Caco-2 (cell line): ENCODE measurements at places on chromosomes 5 and 9. TPM values are rescaled to one million over a fixed set of nuclear protein-coding genes. Genes with fewer than 3 reads are reported as not detected.
A peak's percentile ranks its signal among the peaks of the same experiment; 100 is the strongest.

DNA sequence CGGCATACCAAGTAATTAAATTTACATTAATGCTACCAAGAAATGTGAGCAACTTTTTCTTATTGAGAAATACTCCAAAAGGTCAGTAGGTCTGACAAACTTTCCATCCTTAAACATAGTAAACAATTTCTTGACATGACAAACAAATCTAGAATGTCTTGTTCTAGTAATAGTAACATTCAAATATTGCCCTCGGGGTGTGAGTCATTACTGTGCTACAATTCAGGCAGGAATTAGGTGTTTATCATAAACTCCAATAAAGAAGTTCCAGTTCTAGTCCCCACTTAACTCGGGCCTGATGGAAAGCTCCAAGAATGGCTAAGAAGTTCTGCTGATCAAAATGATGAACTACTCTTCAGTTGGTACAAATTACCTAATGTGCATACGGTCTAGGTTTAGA is 235.6 kb upstream of the TUSC1 start:
- DNase-seq, result no peak

DNA sequence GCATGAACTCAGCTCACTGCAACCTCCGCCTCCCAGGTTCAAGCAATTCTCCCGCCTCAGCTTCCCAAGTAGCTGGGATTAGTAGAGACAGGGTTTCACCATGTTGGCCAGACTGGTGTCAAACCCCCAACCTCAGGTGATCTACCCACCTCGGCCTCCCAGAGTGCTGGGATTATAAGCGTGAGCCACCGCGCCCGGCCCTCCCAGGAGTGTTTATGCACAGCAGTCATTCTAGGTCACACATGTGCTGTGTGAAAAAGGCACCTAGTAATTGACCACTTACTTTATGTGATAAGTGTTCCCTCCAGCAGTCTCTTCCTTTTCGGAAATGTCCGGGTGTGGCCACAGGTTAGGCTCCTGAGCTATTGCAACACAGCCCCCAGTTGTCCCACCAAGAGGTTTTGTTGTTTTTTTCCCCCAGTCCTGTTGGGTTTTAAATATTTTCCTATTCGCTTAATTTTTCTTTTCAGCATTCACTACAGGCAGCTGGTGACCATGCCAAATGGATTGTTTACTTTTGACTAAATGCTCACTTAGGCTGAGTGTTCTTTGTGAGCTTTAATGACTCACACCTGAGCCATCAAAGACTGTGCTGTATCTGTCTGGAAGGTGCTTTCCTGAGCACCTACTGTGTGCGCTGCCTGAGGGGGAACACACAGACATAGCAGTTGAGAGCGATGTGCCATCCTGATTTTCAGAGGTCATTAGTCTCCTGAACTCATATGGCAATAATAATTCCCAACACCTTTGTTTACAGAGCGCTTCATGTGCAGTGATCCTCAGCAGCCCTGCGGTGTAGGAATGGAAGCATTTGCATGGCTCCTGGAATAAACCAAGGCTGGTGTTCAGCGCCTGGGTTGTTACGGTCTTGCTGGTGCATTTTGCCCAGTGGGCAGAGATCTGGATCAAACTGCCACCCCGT is 94.3 kb downstream of the MVB12B start:
- DNase-seq, result no peak

DNA sequence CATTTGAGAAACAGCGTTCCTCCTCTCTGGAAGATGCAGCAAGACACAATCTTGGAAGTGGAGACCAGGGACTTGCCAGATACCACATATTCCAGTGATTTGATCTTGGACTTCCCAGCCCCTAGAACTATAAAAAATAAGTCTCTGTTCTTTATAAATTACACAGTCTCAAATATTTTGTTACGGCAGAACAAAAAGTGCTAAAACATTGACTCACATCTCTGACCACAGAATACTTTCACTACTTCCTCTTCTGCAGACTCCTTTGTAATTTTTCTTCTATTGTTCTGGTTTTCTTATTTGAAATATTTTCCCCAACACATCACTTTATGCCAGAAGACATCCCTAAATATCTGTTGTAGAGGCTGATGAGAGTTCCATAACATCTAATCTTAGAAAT is 706.1 kb upstream of the CDH18 start:
- DNase-seq, result no peak

GRCh38 chr5:134504629-134505300 is 20.7 kb upstream of the JADE2 start:
- DNase-seq, result no peak

DNA sequence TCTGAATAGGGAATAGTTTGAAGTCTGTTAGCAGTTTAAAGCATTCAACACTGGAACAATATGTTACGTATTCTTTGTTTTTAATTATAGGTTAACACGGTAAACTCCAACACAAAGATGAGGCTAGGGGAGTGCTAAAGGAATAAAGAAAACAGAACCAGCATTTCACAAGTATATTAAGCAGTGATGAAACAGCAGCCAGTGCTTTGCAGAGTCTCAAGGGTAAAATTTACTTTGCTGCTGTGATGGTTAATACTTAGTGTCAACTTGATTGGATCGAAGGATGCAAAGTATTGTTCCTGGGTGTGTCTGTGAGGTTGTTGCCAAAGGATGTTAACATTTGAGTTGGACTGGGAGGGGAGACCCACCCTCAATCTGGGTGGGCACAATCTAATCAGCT is 30.0 kb upstream of the GSN start:
- no peak for DNase-seq

DNA sequence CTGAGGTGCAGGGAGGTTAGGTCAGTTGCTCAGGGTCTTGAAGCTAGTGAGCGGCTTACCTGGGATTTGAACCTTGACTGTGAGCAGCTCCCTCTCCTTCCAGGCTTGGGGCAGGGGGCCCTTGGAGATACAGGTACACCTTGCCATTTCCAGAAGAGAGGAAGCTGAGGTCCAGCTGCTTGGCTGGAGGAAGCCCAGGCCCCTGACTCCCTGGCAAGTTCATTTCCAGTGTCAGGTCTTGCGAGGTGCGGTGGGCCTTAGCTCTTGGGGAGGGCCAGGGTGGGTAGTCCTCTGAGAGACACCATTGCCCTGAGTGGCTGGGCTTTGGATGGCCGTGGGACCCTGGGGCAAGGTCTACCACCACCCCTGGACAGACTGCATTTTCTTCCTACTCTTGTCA is 9.3 kb downstream of the PPARGC1B start:
- DNase-seq, result no peak

GRCh38 chr5:146880966-146881365 is 2.4 kb upstream of the PPP2R2B start:
- no peak for DNase-seq

- DNase-seq, result peak; percentile 17
Measured at GRCh38 chr9:134189145-134189469, 24.7 kb upstream of the RNU6ATAC start.

- no peak for DNase-seq
Measured at GRCh38 chr5:59608745-59609144, 284.8 kb downstream of the PDE4D start.

- DNase-seq, result no peak
Measured at GRCh38 chr5:43154469-43154868, 33.8 kb downstream of the ZNF131 start.

DNA sequence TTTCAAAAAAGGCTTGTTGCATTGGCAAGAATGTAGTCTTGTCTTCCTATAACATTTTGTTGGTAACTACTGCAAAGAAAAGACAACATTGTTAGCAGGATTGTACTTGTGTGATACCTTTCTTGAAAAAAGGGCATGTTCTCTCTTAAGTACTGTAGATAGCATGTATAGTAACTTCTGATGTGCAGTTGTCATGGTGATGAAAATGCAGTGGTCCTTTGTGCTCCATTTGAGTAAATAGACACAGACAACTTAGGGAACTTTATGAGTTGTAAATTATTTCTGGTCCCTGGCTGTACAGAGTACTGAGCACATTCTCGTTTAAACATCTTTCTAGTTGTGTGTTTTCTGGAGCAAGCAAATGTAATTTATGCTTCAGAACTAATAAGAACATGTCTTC is 103.3 kb downstream of the CD180 start:
- no peak for DNase-seq

GRCh38 chr5:65356274-65356673 is 125.4 kb downstream of the ADAMTS6 start:
- DNase-seq, result no peak

- DNase-seq, result no peak
Measured at GRCh38 chr5:112637343-112637742, 100.3 kb upstream of the APC start.

- DNase-seq, result no peak
Measured at GRCh38 chr5:41346609-41347008, 133.3 kb upstream of the C6 start.

DNA sequence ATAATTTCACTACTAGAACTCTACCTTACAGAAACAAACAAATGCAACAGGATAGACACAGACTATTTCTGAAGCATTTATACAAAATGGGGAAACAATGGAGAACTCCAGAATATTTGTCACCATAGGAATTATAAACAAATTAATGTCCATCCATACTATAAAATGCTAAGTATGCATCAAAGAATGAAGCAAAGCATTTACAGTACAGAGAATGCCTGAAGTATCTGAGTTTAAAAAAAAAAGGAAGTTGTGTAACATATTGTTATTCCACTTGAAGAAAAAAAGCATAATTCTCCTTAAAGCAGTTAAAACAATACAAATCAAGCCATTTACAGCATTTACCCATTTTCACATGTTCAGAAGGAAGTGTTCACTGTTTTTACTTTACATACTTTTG is 53.0 kb downstream of the DROSHA start:
- no peak for DNase-seq

- DNase-seq, result no peak
Measured at GRCh38 chr5:151461312-151461711, 13.9 kb downstream of the SLC36A1 start.

GRCh38 chr5:65263321-65263720 is 218.4 kb downstream of the ADAMTS6 start:
- no peak for DNase-seq

DNA sequence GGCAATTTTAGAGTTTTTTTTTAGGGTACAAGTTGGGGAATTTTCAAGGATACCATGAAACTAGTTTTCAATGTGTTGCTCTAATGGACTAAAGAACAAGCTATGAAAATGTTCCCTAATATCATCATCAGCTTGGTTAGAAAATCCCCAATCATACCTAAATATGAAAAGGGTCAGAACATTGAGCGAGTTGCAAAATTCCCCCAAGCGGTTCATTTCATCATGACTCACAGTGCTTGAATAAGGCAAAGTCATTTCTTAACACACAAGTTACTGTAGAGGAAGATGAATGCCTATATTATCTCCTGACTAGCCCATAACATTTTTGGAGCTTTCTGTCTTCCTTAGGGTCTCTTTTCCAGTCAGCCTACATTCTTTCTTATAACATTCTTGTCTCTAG is 62.7 kb downstream of the ST8SIA4 start:
- DNase-seq, result no peak

- DNase-seq, result no peak
Measured at GRCh38 chr9:110126499-110126941, 81.4 kb downstream of the C9orf152 start.

DNA sequence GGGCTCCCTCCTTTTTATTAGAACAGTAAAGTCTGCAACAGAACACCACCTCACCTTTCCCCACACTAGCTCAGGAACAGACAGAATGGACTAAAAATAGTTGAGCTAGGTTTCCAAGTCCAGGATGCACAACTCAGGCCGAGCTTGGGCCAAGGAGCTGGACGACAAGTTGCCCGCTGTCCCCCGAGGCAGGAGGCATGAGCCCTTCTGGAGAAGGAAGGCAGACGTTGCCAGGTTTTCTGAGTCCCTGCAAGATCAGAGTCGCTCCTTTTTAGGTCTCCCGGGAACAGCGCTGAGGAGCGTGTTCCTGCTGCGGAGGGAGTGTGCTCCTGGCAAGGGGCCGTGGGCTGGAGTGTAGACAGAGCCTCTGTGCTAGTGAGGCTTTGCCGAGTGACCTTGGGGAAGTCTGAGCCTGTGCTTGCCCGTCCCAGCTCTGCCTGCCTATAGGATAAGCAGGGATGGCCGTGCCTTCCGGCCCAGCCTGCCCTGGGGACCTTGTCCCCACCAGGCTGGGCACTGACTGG is 121.6 kb downstream of the WNK2 start:
- peak; percentile 11 for DNase-seq

- no peak for DNase-seq
Measured at GRCh38 chr5:153784277-153784676, 254.4 kb downstream of the FAM114A2 start.

DNA sequence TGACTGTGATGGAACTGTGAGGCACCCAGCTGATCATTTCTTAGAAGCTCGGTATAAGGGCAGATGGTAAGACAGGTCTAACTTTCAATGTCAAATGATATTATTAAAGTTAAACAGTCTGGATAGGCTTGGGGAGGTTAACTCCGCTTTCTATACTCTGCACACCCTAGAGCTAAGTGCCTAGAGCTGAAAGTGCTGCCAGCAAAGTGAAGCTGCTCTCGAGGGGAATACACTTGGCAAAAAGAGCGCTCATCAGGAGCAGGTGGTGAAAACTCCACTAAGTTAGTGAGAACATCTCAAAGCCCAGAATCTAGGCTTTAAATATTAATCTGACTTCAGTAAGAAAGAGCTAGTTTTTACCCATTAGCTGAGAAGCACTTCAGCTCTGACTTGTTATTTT is 349.6 kb upstream of the SLC30A5 start:
- DNase-seq, result no peak

The PRR7 gene
- total RNA-seq, result 4.7 and 5.7 TPM in 2 replicates

The C5 gene
- total RNA-seq, result 10.8 and 14.9 TPM in 2 replicates

The GRIN1 gene
- 1.9 and 3.7 TPM in 2 replicates for total RNA-seq

The NTNG2 gene
- not detected in 2 replicates for total RNA-seq

The POLR3G gene
- 4.5 and 5.4 TPM in 2 replicates for total RNA-seq

The STC2 gene
- 190 and 224 TPM in 2 replicates for total RNA-seq

The PCDHGA3 gene
- 0.11 TPM in 1 of 2 replicates, not detected in the other for total RNA-seq

The LCN15 gene
- total RNA-seq, result not detected in 2 replicates

The NACC2 gene
- 20.3 and 22.0 TPM in 2 replicates for total RNA-seq

The CORO2A gene
- total RNA-seq, result 18.9 and 20.0 TPM in 2 replicates

The SLC1A1 gene
- total RNA-seq, result 43.3 and 53.1 TPM in 2 replicates

The AHRR gene
- 0.91 and 1.1 TPM in 2 replicates for total RNA-seq

The ZDHHC11 gene
- 3.6 and 5.0 TPM in 2 replicates for total RNA-seq

The ITK gene
- total RNA-seq, result not detected in 2 replicates

The RAB3C gene
- total RNA-seq, result 0.05 TPM in 1 of 2 replicates, not detected in the other

The WDR41 gene
- total RNA-seq, result 64.1 and 66.2 TPM in 2 replicates

The CFAP90 gene
- 0.29 TPM in 1 of 2 replicates, not detected in the other for total RNA-seq
